NCI-H1092 (cell line): ENCODE measurements at places on chromosomes 7 and 10.

DNA sequence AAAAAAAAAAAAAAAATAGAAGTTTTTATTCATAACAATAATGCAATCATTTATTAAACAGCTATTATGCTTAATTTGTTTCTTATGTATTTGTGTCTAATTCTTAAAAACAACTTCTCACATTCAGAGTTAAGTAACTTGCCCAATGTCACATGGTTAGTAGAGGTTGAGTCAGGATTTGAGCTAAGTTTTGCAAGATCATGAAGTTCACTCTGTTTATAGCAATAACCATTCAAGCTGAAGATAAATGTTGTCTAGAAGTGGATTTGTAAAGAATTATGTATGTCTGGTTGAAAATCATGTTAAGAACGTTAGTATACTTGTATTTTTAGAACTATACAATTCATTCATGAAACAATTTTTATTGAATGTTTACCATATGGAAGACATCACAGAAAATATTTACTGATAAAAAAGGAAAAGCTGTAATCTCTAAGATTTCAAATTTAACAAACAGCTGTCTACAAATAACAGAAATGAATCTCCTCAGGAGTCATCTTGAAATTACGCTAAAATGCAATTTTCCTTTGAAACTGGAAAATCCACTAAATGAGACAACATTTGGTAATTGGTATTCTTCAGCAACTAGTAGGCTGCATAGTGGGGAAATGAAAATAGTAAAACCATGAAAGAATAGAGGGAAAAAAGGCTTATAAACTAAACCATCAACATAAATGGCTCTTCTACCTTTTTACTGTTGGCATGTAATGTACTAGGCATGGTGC is 70.5 kb upstream of the AHR start:
- DNase-seq, result no peak

DNA sequence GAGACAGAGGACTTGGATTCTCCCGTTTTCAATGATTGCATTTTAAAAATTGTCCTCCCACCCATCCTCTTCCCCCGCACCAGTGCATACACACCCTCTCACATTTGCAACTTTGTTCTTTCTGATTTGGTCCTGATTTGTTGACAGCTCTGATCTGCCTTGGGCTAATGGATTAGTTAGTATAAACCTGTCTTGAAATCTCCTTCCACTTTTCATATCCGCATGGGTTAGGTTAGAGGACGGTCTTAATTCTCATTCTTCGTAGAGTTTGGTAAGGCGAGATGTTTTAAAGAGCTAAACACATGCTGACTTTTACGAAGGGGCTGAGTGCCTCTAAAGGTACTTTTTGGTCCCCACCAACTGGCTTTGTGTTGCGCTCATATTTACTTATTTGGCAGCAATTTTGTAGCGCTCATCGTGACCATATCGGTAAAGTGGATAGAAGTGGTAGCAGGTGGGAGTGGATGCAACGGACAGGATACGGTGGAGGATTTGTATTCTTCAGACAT is 1.1 kb downstream of the AHR start:
- DNase-seq, result no peak

GRCh38 chr10:24552346-24553016 is 171.2 kb downstream of the ARHGAP21 start:
- no peak for DNase-seq

GRCh38 chr7:925601-926000 is 28.9 kb downstream of the ADAP1 start:
- DNase-seq, result no peak

DNA sequence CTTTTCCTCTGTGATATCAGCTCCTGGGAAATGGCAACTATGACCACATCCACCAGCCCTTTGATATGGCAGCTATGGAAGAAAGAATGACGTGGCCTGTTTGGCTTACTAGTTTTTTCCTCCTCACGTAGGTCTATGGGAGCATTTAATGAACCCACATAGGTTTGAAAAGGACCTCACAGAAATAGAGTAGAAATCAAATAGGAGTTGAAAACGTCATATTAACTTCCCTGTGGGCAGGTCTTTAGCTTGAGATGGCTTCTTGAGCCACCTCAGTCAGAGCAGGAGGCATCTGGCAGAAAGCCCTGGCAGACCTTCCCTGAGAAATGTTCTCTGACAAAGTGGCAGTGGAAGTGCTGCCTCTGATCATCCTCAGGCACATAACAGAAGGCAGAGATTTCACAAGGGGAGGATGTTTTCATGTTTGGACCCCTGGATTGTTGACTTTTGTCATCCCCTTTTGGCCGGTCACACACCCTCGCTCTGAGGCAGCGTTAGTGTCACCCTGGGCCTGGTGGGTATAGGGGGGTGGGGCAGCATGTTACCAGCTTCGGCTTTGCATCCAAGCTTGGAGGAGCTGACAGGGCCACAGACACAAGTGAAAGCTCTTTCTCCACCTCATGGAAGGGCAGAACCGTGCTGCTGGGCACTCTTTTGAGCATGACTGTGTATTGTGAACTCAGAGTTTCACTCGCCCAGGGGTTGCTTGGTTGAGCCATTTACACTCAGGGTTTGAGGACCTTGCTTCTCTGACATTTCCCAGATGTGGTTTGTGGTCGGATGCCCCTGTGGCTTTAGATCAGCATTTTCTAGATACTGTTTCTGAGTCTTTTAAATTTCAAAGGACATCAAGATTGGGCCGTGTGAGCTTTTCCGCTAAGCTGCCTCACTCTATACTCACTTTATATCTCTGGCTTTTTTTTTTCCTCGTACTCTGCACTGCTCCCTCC is 184.2 kb downstream of the STK31 start:
- no peak for DNase-seq

DNA sequence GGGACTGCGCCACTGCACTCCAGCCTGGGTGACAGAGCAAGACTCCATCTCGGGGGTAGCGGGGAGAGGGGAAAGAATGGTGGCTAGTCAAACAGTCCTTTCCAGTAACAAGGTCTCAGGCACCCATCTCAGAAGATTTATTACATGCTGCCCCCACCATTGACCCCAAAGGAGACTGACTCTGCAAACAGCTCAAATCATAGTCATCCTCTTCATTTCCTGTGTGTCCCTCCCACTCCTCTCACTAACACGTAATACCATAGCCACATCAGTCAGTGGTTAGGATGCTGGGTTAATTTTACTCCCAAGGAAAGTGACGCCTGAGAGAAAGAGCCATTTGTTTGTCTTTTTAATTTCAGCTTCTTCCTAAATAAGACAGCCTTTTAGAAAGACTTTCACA is 56.6 kb upstream of the BET1 start:
- DNase-seq, result no peak

DNA sequence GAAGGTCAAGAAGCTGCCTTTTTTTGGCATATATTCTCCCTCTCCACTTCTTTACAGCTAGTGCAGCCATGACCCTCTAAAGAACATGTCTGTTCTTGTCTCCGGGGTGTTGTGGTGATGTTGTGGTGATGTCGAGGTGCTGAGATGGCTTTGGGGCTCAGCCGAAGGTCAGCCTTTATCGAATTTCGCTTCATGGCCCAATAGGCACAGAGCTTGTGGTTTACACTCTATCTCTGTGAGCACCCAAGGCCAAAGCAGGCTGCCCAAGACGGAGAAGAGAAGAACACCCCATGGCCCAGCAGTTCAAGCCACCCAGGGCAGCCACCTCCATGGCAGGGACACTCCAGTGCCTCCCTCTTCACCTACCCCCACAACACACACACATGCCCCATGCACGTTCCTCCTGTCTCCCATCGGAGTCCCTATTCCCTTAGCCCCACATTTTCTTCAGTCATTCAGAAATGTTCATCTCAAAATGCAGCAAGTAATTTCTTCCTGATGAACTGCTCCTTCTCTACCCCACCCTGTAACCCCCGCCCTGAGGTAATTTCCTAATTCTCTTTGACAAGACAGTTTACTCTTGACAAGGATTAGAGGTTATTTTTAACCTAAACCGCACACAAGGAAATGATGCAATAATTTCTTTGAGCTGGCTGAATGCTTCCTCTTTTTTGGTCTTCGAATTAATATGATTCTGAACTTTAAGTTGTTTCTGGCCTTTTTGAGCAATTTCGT is 18.6 kb upstream of the ADRB1 start:
- DNase-seq, result no peak

- DNase-seq, result no peak
These were observed 181.1 kb upstream of the ASAH2 start for GRCh38 chr10:50432211-50433009.

- no peak for DNase-seq
These were observed 123.6 kb upstream of the SFMBT2 start for GRCh38 chr10:7534480-7534852.

DNA sequence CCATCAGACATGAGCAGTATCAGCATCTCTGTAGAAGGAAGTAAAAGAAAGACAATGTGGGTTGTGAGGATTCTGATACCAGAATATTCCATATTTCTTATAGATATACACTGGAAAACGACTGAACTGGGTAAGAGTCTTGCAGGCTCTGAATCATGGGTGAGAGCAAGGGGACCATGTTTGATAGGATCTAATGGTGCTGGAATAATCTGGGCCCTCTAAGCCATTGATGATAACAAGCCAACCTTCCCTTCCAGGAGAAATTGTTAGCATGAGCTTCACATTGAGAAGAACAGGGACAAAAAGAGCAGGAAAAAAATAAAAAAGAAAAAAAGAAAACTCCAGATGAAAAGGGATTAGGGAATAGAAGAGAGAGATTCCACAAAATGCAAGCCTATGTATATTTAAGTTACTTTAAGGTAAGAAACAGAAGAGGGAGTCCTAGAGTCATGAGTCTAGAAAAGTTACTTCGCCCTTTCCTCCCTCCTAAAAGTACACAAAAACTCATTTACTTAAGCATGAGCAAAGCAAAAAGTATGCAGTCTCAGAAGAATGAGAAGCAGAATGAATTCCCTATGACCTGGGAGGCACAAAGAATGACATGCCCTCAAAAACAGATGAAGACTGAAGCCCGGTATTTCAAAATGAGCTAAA is 181.9 kb downstream of the TMEM26 start:
- no peak for DNase-seq

- DNase-seq, result no peak
These were observed 26.9 kb downstream of the BAG3 start for GRCh38 chr10:119677904-119678755.

DNA sequence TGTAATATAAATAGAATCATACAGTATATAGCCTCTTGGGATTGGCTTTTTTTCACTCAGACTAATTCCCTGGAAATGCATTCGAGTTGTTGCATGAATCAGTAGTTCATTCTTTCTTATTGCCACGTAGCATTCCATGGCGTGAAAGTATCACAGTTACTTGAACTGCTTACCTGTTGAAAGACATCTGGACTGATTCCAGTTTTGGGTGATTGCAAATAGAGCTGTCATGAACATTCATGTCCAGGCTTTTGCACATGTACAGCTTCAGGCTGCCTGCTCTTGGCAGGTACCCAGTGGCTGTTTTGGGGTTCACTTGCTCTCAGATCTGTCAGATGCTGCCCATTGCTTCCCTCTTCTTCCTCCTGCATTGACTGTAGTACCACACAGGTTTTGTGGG is 54.9 kb downstream of the LRGUK start:
- DNase-seq, result no peak

DNA sequence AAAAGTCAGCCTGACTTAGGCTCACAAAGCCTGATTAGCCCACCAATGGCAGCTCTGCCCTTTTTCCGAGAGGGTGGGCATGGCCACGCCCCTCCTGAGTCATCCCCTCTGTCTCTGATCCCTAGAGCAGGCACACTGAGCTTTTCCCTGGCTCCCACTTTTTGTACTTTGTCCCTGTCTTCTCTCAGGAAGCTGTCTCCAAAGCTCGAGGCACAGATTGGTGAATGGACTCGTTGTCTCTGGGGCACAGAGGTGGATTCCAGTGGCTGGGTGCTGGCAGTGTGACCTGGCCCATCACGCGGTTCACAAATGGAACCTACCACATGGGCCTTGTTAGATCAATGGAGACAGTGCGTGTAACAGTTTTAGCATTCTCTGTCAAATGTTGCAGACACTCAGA is 313.5 kb downstream of the WDR37 start:
- no peak for DNase-seq

DNA sequence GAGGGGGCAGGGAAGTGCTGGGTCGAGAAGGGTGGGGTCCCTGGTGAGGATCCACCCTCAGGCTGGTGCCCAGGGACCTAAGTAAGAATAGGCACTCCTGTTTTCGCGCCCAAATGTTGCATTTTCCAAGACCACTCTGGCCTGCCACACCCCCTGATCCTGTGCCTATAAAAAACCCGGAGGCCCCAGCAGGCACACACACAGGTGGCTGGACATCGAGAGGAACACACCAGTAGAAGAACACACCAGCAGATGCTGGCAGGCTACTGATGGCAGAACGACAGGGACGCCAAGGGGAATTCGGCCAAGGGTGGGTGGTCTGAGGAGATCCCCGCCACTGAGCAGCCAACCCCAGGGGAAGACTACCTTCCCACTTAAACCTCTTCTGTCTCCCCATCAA is 633.9 kb upstream of the POT1 start:
- no peak for DNase-seq

- DNase-seq, result no peak
These were observed 46.9 kb downstream of the GALNT11 start for GRCh38 chr7:152072421-152072820.

DNA sequence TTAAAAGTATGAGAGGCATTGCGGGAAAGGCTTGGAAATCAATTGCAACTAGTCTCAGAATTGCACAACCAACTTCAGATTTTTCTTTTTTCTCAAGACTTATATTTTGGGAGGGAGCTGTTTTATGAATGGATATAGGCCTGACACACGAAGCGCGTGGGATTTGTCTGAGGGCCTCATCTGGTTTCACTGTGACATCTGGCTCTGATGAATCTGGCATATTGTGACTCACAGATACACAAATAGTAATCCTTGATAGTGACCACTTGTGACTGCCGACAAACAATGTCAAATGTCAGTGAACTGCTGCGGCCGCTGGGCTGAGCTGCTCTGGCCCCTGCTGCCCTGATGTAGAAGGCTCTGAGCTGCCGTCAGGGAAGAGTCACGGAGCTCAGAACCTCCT is 655.1 kb downstream of the INHBA start:
- DNase-seq, result no peak

DNA sequence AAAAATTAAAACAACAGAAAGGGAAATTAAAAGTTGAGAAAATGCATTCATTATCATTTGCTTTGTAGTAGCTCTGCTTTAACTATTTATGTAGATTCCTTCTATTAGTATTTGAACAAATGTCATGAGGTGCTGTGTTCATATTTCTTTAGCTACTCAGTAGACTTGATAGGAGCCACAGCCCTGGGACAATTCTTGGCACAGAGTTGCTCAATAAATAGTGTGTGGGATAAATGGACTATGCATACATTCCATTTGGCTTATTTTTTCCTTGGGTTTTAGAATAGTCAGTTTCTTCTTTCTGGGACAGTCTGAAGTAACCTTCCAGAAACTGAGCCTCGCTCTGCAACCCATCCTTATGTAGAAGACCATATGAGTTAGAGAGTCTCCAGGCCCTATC is 13.4 kb downstream of the RPP30 start:
- no peak for DNase-seq
